Stimulated activated CD8-positive, alpha-beta memory T cell treated with anti-CD3 and anti-CD28 coated beads, Interleukin-4, amount 100 ng/mL, for 24 hours (primary cell): ENCODE measurements at places on chromosomes 2 and 18.

DNA sequence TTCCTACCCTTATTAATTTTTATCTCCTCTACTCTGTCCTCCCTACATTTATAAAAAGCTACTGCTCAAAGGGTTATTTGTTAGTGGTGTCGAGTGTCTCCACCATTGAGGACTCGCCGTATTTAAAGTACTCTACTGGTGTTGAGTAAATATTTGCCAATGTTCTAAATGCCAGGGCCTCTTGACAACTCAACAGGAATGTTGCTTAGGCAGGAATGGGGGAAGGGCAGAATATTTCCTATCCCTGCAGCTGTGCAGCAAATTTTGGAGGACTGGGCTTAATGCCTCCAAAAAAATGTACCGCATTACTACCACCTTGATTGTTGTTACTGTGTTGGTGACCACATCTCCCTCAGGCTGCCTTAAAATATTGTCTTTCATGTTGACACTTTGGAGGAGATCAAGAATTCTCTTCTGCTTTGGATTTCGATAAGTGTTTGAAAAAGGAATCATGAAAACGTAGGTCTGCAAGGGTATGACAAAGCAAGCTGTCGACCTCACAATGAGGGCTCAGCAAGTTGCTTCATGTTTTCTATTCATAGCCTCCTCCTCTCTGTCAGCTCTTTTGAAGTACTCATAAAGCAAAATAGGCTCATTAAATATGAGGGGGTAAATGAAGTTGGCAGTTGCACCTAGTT, 84.3 kb downstream of the EFEMP1 start:
- no peak for DNase-seq

DNA sequence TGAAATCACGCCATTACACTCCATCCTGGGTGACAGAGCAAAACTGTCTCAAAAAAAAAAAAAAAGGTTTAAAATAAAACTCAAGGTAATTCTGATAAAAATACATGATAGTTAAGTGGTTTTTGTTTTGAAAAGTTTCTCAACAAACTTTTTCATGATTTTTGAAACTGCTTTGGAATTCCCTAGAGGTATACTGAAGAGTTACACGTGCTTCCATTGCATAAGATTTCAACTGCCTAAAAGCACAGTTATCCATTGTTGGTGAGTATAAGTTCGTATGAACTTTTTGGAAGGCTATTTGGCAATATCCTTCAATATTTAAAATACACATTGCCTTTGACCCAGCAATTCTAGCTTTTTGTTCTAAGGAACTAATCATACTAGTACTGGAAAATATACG, 74.9 kb downstream of the USP34 start:
- DNase-seq, result no peak

GRCh38 chr2:225690153-225690552, 290.6 kb downstream of the NYAP2 start:
- DNase-seq, result no peak

GRCh38 chr2:23021311-23022120, 363.5 kb upstream of the KLHL29 start:
- DNase-seq, result no peak

GRCh38 chr2:240426845-240427721, 8.4 kb upstream of the GPC1 start:
- no peak for DNase-seq

DNA sequence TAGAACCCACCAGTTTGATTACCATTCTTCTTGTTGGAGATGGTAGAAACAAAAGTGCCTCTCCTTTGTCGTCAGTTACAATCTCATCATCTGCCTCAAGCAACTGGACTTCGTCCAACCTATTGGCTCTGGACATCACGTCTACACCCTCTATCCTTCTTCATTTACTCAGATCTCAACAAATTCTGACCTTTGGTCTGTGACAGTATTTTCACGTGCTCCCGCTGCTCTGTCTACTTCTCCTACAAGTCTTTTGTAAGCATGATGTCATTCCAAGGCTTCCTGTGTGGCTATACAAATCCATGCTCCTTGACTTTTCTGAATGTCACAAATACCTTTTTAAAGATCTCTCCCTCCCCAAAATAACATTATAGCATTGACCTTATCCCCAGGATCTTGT, 43.0 kb upstream of the PID1 start:
- no peak for DNase-seq

- DNase-seq, result no peak
Observed at GRCh38 chr2:165827016-165827920, 33.2 kb upstream of the GALNT3 start.

DNA sequence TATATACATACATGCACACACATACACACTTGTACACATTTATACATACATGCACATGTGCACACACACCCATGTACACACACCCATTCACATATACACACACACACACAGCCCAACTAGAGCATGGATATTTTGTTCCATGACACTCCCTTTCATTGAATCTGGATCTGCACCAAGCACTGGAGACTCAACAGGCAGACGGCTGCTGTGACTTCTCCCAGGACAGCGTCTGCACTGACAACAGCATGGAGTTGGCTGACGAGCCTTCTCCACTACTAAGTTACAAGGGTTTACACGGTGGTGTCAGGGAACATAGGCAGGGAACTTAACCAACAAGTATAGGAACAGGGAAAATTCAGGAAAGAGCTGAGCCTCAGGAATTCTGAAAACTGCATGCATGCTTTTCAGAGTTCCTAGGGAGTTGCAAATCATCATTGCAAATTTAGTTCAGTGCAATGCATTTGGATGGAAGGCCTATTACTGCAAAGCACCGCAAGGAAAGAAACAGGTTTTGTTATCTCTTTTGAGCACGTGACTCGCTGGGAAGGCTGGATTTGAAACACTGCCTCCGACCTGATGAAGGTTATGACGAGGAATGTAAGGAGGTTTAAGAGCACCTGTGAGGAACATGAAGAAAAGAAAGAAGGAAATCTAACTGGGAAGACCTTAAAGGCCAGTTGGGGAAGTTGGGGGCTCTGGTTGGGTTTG, 35.9 kb downstream of the TMEM18 start:
- DNase-seq, result no peak

- DNase-seq, result no peak
Observed at GRCh38 chr2:86753606-86754005, 33.5 kb downstream of the RMND5A start.

DNA sequence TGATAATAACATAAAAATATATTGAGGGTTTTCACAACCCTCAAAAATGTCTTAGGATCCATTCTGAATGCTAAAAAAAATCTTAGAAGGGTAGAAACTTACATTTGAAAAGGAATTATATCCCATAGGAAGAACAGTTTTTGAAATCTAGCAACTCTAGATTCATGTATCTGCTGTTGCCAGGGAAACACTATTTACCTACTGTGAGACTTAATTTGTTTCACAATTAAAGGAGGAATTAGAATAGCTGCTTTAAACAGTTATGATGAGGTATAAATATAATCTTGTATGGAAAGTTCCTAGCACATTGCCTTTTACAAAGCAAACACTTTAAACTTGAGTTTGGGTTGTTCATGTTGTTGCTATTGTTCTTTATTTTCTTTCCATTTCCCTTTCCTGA, 988.2 kb downstream of the SUCLG1 start:
- DNase-seq, result no peak
